Large intestine (tissue), 12 donors: ENCODE measurements at places on chromosomes 16 and 17.

DNA sequence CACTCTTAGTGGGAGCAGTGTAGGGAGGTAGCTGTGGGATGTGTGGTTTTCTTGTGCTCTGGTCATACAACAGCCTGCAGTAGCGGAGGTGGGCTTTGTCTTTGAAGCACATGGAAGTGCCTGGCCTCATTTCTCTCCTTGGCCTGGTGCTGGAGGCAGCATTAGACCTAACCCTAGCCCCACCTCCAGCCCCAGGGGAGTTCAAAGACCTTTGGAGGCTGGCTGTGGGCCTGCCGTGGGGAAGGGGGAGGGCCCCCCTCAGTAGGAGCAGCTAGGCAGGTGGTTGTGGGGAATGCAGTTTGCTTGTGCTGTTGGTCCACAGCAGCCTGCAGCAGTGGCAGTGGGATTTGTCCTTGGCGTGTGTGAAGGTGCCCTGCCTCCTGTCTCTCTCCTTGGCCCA lies 91.7 kb downstream of the BCAS3 start:
- no peak overlapping the region for H3K4me3 ChIP-seq
- H3K27me3 ChIP-seq = no peaks in the 10 kb centered on the region
- DNase-seq = no peak
- no peak overlapping the region for H3K27ac ChIP-seq
- no peaks in the 10 kb centered on the region for H3K4me1 ChIP-seq

- no peak overlapping the region for H3K27ac ChIP-seq
- no peaks in the 10 kb centered on the region for H3K4me1 ChIP-seq
- H3K27me3 ChIP-seq = peaks cover 2% of the 10 kb centered on the region
- H3K36me3 ChIP-seq = no peaks in the 10 kb centered on the region
These were observed 47.4 kb upstream of the NUDT7 start for GRCh38 chr16:77674888-77675287.

- H3K4me3 ChIP-seq = no peak overlapping the region
- H3K36me3 ChIP-seq = no peaks in the 10 kb centered on the region
- no peak overlapping the region for H3K27ac ChIP-seq
- H3K4me1 ChIP-seq = peaks cover 7% of the 10 kb centered on the region
- no peaks in the 10 kb centered on the region for H3K27me3 ChIP-seq
These were observed 176.4 kb downstream of the MSI2 start for GRCh38 chr17:57432507-57433277.

DNA sequence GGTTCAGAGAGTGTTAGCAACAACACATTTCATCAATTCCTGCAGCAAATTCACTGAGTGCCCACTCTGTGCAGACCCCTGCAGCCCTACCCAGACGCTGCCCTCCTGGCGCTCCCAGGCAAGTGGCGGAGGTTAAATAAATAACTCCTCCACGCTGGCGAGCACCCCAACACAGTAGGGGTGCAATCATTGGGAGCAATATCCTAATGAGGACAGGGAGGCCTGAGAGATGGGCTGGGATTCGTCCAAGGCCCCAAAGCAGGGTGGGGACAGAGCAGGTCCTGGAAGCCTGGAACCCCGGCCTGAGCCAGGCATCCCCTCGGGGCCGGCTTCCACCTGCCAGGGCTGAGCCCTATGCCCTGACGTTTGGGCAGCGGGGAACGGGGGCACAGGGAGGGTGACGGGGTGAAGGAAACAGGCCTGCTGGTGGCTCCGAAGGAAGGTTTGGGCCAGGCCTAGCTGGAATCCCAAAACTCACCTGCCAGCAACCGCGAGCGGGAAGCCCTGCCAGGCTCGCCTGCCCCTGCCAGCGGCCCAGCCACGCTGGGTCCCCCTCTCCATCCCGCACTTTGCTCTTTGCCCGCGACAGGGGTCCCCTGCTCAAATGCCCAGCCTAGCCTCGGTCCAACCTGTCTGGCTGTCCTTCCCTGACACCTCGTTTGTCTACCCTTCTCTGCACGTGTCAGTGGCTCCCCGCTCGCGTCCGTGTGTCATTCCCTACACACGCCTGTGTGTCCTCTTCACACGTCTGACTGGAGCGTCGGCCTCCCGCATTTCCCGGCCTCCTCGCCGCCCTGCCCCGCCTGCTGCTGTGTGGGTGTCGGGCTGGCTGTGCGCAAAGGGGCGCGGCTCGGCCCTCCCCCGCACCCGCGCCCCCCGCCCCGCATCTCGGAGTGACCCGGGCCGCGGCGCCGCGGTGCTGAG lies 721 bp upstream of the BEAN1 start:
- H3K4me1 ChIP-seq = peaks cover 8% of the 10 kb centered on the region
- H3K4me3 ChIP-seq = peak overlapping the region; percentile 6
- DNase-seq = no peak
- no peaks in the 10 kb centered on the region for H3K36me3 ChIP-seq
- H3K27me3 ChIP-seq = peaks cover 77% of the 10 kb centered on the region

DNA sequence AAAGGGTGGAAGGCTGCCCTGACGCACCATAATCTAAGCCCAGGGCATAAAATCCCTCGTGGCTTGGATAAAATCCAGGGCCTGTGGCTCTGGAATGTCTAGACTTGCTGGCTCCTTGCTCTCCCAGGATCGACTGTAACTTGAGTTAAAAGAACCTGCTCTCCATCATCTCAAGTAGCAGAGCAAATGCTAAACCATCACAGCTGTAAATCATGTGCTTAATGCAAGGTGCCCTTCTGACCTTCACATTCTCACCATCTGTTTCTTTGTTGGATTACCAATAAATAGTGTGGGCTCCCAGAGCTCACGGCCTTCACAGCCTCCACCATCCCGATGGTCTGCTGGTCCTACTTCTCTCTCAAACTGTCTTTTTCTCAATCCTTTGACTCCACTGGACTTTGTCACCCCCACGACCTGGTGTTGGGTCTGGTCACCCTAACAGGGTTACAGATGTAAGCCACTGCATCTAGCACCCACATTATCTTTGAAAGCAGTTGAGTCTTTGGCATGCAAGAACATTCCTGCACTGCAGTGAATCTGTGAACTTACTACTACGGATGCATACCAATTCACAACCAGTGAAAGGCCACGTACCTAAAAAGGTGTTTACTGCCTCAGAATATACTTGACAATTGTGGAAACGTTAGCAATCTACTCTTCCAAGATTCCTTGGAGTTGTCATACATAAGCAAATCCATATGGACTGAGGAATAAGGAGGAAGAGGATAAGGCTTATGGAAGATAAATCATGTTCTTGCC lies 15.3 kb downstream of the RSL1D1 start:
- H3K4me3 ChIP-seq = no peak overlapping the region
- DNase-seq = no peak
- no peaks in the 10 kb centered on the region for H3K27me3 ChIP-seq

DNA sequence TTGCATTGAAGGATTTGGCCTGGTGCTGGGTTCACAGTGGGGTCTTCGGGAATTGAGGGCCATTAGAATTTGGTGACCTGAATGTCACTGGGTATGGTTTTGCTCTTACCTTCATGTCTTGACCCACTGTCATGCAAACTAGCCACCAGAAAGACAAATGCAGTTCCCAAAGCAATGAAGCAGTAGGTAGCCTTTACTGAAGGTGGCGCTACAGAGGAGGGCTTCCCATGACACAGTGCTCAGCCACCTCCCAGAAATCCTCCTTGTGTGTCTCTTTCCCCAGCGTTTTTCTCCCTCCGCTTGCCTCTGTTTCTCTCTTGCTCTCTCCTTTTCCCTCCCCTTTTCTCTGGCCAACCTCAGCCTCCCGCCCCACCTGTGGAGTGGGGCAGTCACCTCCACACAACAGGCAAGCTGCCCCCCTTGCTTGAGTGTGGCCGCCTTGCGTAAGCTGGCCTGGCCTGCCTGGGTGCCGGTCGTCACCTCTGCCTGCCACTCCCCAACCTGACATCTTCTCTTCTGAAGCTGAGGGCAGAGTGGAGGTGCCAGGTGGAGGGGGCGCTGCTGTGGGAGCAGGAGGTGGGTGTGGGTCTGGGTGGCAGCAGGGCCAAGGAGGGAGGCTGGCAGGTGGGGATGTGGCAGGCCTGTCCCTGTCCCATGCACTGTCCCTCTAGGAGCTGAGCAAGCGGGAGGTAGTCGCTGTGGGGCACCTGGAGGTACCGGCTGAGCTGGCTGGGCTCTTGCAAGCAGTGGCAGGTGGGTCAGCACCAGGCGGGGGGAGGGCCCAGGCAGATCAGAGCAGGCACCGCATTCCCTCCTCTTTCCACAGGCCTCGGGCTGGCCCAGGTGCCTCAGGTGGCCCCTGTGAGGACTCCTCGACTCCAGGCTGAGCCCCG lies 34.7 kb downstream of the MYO15A start:
- no peak overlapping the region for H3K4me3 ChIP-seq
- no peaks in the 10 kb centered on the region for H3K36me3 ChIP-seq

GRCh38 chr16:84520725-84521496 lies 16.5 kb upstream of the MEAK7 start:
- no peaks in the 10 kb centered on the region for H3K4me1 ChIP-seq
- H3K36me3 ChIP-seq = no peaks in the 10 kb centered on the region
- no peaks in the 10 kb centered on the region for H3K27me3 ChIP-seq
- no peak overlapping the region for H3K4me3 ChIP-seq

DNA sequence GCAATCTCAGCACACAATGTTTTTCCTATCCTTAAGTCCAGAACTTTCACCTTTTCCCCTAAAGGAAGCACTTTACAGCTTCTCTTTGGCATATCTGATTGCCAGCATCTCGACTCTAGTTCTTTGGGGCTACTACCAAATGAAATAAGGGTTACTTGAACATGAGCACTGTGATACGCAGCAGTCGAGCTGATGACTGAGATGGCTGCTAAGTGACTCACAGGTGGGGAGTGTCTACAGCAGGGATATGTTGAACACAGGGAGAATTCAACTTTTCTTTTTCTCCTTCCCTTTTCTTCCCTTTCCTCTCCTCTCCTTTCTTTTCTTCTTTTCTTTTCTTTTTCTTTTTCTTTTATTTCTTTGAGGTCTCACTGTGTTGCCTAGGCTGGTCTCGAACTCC lies 334.8 kb downstream of the MAF start:
- peaks cover 3% of the 10 kb centered on the region for H3K4me1 ChIP-seq
- no peaks in the 10 kb centered on the region for H3K36me3 ChIP-seq
- H3K27me3 ChIP-seq = no peaks in the 10 kb centered on the region
- no peak for DNase-seq
- H3K4me3 ChIP-seq = no peak overlapping the region

- H3K4me1 ChIP-seq = peaks cover 3% of the 10 kb centered on the region
- H3K4me3 ChIP-seq = no peak overlapping the region
- H3K27me3 ChIP-seq = no peaks in the 10 kb centered on the region
- H3K27ac ChIP-seq = no peak overlapping the region
These were observed 24.8 kb downstream of the MAP1LC3B start for GRCh38 chr16:87416826-87417527.

DNA sequence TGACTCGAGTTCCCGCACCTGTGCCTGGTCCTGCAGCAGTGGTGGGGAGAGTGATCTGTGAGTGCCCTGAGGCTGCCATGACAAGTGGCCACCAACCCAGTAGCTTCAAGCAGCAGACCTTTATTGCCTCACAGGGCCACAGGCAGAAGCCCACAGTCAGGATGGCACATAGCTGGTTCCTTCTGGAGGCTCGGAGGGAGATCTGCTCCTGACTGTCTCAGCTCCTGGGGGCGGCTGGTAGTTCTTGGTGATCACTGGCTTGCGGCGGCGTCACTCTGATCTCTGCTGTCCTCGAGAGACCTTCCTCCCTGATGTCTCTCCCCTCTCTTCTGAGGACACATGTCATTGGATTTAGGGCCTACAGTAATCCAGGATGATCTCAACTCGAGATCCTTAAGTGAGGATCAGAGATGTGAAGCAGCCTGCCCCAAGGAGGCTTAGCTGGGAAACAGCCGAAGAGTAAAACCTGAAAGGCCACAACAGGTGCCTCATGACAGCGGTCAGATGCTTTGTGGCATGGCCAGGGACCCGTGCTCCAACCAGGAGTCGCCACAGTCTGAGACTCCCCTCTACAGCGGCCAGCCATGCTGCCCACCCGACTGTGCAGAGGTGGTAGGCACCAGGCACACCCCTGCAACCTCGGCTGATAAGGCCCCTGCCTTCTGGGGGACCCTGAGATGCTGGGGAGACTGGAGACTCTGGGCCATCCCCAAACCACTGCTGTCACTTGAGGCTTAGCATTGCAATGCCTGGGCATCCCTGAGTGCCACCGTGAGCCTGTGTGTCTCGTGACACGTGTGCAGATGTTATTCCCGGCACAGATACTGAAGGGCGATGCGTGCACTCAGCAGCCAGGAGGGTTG lies 30.0 kb upstream of the SLC38A10 start:
- DNase-seq = no peak
- peaks cover 34% of the 10 kb centered on the region for H3K4me1 ChIP-seq
- no peaks in the 10 kb centered on the region for H3K27me3 ChIP-seq
- H3K36me3 ChIP-seq = no peaks in the 10 kb centered on the region
- no peak overlapping the region for H3K27ac ChIP-seq

DNA sequence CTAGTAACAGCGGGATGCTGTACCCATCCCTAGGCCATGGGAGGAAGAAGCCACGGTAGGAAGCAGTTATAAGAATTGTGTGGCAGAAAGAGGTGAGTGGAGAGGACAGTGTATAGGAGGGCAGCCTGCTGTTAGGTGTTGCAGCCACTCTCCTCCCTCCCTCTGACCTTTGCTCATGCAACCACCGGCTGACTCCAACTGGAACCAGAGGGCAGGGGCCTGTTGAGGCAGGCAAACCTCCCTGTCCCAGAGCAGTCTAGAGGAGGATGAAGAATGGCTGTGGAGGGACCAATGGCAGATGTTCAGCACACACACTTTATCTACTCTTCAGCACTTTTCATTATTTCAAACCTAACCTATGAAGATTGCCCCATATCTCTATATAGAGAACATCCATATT lies 2.2 kb downstream of the TXNL4B start:
- H3K27ac ChIP-seq = peak overlapping the region; percentile 15
- peaks cover 8% of the 10 kb centered on the region for H3K4me1 ChIP-seq
- peak; percentile 63 for DNase-seq

DNA sequence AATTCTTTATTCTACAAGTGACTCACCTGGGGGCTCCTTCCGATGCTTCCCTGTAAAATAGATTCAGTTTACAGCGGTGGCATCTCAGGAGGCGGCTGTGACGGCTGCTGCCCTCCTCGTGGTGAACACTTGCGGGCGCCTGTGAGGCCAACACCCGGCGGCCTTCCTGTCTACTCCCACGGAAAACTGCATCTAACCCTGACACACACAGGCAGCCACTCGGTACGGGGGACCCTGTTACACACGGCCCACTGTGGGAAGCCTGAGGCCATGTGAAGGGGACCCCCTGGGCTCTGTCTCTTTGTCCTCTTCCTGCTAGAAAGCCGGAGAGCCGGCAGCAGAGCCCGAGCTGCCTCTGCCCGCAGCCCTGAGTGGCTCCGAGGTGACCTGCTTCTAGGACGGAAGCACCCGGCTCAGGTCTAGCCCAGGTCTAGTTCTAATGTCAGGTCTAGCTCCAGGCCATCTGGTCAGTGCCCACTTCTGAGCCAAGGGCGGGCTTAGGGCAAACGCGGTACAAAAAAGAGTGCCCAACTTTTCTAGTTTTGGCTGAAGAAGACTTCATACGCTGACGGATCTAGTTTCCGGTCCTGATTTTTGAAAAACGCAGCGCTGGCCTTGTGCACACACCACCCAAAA lies 159.4 kb downstream of the ENGASE start:
- no peaks in the 10 kb centered on the region for H3K36me3 ChIP-seq
- H3K4me3 ChIP-seq = no peak overlapping the region
- H3K27ac ChIP-seq = no peak overlapping the region
- DNase-seq = no peak
- H3K27me3 ChIP-seq = no peaks in the 10 kb centered on the region
- H3K4me1 ChIP-seq = no peaks in the 10 kb centered on the region
